ENCODE measurements at places on chromosomes 13 and 19.

DNA sequence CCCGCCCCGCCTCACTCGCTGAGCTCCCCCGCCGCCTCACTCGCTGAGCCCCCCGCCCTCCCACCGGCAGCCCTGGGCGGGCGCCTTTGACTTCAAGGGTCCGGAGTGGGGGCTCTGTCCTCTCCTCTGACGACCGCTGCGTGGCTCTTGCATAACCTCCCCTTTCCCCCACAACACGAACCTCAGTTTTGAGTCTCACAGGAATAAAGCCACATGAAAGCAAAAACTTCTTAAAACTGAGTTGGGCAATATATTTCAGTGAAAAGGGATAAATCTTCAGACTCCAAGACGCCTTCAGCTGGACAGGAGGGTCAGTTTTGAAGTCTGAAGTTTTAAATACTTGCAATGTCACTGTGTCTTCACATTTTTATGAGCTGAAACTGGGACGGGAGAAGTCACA is 70.6 kb upstream of the C13orf46 start:
- DNase-seq, result no peak

- DNase-seq, result no peak
These were observed 121.1 kb upstream of the TSHZ3 start for GRCh38 chr19:31470229-31470939.

DNA sequence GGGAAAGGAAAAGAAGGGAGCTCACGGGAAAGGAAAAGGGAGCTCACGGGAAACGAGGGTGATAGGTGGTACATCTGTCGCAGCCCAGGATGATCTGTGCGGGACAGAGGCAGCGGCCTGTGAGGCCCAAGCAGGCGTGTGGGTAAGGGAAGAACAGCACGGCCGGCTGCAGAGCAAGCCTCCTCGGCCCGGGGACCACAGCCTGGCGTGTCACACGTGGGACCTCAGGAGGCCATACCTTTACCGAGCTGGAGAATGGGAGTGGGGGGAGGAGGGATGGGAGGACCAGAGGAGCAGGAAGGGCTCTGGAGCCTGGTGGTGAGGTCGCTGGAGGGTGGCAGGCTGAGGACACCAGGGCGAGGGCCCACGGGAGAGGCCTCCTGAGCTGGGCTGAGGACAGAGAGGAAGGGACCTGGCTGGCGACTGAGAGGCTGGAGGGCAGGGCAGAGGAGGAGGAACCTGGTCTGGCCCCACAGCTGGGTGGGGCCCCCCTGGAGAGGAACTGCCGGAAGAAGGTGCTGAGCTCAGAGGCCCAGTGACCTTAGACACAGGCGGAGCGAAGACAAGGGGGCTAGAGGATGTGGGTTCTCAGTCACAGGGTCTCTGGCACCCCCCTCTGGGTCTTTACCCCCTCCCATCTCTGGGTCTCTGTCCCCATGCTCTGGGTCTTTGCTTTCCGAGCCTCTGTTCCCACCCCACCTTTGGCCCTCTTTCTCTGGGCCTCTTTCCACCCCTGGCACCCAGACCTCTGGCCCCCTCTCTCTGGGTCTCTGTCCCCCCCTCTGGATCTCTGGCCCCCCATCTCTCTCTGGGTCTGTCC is 2.9 kb upstream of the FTL start:
- no peak for DNase-seq

DNA sequence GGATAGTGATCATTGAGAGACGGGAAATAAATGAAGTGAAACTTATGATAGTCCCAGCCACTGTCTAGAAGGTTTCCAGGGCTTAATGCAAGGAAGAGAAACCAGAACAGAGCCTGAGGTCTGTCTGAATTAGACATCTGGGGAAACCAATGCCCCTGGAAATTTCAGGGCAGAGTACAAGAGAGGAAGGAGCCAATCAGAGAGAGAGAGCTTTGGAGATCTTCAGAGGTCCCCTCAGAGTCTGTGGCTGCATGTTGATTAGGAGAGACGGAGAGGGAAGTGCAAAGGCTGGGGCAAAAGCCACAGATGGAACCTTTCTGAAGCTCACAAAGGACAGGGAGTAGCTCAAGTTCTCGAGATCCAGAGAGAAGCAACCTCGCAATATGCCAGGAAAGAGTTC is 378.0 kb downstream of the DNAJC15 start:
- no peak for DNase-seq

GRCh38 chr19:10553943-10554381 is 10.3 kb downstream of the ATG4D start:
- DNase-seq, result no peak

DNA sequence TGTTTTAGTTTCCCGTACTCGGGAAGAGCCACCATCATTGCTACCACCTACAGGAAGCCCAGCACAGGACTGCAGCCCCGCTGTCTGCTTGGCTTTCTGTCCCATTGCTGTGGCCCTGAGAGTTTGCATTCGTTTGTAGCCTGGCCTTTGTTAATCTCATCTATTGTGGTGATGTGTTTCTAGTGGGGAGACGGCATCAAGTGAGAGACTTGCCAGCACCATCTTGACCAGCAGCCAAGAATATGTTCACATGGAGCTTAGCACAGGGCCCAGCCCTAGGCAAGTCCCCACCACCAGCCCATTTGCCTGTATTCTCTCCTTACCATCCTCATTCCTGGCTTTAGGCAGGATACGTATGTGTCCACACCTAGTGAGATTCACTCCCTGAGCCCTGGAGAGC is 17.3 kb upstream of the OVOL3 start:
- DNase-seq, result no peak

DNA sequence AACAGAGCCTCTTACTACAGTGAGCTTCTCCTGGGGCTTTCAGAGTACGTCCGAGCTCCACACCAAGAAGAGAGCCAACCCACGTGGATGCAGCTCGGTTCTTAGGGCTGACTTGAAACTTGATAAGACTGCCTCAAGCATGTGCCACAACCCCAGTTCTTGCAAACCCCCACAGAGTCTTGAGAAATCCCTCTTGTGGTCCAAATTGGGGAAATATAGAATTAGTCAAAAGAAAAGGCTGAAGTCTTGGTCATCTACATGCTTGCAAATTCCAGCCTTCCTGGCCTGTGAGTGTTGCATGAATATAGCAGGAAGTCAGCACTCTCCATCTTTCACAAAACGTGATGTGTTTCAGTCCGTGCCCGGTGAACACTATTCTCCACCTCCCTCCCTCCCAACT is 95.2 kb downstream of the GGACT start:
- no peak for DNase-seq

- DNase-seq, result no peak
These were observed 21.5 kb upstream of the FXYD3 start for GRCh38 chr19:35093941-35094647.

DNA sequence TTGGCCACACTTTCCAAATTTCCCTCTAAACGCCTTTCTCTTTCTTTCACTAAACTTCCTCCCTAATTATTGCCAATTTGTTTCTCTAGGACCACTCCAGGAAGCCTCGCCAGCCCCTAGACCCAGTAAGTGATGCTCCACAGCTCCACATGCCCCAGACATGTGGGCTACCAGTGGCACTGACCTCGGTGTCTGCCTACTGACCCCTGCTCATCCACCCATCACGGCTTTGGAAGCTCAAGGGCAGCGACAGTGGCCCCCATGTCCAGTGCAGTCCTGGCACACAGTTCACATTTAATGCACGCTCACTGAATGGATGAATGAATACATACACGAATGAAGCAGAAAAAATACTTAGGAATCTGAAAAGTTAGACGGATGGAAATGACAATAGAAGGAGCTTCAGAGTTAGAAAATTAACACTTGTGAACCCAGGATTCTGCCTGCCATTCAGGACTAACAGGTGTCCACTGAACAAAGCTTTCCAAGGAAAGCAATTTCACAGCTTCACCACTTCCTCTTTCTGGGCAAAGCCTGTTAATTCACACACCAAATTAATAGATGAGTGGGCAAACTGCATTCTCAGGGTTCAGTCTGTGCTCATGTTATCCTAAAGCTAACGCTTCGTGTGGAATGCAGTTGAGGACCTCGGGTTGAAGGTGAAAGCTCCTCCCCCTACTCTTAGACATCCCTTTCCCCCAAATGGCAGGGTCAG is 50.9 kb downstream of the CCDC70 start:
- DNase-seq, result no peak

DNA sequence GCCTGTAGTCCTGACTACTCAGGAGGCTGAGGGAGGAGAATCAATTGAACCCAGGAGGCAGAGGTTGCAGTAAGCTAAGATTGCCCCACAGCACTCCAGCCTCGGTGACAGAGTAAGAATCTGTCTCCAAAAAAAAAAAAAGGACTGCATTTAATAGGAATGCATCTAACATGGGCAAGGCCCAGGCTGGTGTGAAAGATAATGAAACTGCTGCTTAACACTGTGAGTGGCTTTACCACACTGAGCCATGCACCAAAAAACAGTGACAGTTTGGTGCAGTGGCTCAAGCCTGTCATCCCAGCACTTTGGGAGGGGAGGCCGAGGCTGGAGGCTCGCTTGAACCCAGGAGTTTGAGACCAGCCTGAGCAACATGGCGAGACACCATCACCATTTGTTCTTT is 8.6 kb downstream of the GTF2F1 start:
- no peak for DNase-seq

DNA sequence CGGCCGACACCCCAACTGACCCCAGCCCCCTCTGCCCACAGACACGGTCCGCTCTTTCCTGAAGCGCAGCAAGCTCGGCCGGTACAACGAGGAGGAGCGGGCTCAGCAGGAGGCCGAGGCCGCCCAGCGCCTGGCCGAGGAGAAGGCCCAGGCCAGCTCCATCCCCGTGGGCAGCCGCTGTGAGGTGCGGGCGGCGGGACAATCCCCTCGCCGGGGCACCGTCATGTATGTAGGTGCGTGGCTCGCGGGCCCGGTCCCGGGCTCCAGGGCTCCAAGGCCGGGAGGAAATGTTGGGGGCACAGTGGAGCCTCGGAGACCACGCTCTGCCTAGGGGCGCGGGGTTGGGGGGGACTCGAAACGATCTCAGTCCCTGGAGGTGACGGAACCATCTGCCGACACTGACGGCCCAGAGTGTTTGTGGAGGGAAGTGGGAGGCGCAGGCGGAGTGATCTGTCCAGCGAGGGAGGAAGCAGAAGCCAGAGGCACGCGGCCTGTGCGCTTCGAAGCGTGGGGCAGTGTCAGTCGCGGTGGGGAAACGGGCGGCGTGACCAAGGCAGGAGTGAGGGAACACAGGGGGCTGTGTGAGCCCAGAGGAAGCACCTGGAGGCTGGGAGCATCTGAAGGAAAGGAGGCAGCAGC is 6.3 kb downstream of the TBCB start:
- DNase-seq, result no peak

DNA sequence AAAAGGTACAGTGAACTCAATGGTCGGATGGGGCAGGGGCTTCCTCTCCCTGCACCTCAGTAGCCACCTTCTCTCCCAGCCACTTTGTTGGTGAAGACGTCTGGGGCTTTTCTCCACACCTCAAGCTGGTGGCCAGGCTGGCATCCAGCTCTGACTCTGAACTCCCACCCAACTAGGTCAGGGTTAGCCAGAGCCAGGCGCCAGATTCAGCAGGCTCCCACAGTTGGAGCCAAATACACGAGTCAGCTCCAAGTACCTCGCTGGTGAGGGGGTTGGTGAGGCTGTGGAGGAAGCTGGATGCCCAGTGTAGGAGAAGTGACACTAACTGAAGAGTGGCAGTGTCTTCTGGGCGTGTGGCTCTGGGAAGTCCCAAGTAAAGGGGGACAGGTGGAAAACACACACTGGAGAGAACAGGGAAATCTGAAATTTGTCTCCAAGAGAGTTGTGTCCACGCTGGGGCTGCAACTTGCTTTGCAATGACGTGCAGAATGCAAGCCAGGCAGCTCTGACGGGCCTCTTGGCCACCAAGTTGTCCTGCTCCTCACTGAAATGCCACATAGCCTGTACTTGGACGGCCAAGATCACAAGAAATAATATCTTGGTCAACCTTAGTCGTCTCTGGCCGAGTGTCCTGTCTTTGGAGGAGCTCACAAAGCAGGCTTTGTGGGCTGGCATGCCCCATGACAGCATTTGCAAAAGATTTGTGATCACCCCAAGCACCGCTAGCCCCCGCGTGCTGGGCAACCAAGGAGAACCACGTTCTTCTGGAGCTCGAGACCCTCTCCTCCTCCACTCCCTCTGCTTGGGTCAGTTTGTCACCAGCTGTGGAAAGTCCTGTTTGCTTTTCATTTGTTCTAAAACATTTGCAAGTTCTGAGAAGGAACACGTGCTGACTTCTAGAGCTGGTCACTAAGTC is 18.1 kb downstream of the SLC7A1 start:
- no peak for DNase-seq

GRCh38 chr13:64471916-64472315 is 2758.2 kb downstream of the PCDH9 start:
- peak; percentile 21 for DNase-seq

GRCh38 chr19:39926170-39926760 is 8.2 kb downstream of the FCGBP start:
- no peak for DNase-seq

DNA sequence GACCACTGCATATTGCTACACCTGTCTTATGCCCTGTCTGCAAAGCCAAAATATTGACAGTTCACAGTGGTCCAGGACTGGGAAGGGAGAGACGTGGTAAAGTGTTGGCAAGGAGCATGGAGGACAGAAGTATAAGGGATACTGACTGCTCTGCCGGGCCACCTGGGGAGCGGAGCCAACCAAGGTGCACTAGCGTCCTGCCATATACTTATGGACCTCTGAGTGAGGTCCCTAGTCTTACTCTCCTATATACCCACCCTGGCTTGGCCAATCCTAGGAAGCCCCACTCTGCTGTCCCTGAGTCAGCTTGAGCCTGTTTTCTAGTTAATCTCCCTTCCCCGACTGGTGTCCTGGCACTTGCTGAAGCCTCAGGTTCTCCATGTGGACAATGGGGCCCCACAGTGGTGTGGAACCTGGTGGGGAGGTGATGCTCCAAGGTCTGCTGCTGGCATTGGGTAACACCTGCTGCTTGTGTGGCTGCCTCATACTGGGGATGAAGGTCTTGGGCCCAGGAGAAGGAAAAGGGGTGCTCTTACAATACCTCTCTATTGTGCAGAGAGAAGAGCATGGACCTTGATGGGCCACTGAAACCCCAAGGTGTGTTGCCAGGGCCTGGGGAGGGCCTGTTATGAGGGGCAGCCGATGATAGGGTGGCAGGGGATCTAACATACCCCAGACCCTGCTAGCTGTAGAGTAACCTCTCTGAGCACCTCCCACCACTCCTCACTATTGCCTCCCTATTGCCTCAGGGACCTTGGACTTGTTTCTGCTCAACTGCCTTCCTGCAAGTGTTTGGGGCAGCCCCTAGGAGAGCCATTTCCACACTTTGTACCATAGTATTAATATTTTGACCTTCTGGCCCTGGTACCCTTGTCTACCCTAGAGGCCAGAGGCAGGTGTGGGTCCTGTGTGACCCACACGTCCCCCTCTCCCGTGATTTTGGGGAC is 6.7 kb upstream of the TRIM28 start:
- no peak for DNase-seq

DNA sequence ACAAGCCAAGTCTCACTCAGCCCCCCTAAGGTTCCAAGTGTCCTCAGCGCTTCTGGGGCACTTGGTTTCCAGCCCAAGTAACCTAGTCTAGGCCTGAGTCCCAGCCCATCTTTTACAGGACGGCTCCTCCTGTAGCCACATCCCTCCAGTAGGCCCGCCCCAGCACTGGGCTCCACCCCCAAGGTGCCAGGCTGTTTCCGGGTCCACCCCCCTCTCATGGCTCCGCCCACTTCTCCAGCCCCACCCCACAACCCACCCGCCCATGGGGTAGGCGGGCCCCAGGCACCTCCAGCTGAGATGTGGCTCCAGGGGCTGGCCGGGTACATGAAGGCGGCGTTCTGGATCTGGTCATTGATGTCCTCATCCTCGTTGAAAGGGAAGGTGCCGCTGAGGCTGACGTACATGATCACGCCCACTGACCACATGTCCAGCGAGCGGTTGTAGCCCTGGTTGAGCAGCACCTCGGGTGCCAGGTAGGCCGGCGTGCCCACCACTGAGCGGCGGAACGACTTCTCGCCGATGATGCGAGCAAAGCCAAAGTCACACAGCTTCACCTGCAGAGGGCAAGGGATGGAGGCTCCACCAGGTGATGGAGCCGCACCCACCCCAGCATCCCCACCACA is 17.2 kb upstream of the DACT3 start:
- no peak for DNase-seq
